ENCODE measurements at places on chromosomes 2 and 18. TPM values are rescaled to one million over a fixed set of nuclear protein-coding genes. Genes with fewer than 3 reads are reported as not detected.

DNA sequence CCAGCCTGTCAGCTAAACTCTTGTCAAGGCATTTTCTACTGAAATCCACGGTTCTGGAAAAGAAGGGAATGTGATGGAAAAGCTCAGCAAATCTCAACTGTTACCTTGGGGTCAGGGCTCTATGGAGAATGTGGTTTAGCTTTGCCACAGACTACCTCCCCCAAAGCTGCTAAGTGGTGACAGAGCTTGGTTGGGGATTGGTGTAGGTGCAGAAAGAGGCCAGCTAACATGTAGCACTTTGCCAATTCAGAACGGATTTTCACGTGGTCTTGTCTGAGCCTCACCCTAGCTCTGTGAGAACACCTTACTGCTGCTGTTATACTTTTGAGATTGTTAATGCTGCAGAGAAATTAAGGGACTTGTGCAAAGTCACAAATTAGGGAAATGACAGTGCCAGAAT is 331.1 kb downstream of the RND3 start:
- DNase-seq: no peak

DNA sequence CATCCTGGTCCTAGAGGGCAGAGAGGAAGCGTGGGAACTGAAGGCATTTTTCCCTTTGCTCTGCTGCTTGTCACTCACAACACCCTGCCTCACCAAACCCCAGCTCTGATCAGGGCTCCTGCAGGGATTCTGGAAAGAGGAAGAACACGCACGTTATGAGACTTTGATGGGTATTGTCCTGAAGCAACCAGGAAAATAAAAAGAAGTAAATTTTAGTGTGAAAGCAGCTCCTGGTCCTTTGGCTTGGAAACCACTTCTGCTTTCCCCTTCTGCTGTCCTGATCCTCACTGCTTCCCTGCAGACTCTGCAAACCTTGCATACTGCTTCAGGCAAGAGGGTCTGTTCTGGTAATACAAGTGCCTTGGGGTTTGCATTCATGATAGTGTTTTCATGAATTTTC is 164.1 kb downstream of the SLC8A1 start:
- no peak for DNase-seq

DNA sequence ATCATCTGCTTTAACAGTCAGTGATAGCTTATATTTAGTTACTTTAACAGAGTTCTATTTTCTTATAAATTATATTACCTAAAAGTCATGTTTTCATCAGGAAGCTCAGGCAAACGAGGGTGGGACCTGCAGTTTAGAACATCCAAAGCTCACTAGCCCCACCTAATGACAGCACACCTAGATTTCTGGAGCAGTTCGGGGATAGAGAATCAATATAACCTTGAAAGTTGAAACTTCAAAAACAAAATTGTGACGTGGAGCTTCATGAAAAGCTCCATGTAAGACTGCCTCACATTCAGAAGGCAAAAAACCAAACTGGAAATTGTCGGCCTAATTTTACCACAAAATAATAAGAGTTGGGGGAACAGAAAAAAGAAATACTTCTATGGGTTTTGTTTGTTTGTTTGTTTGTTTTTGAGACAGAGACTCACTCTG is 185.9 kb upstream of the CCDC150 start:
- peak; percentile 21 for DNase-seq

VIL1 gene
- 1.3 TPM for polyA plus RNA-seq

DNA sequence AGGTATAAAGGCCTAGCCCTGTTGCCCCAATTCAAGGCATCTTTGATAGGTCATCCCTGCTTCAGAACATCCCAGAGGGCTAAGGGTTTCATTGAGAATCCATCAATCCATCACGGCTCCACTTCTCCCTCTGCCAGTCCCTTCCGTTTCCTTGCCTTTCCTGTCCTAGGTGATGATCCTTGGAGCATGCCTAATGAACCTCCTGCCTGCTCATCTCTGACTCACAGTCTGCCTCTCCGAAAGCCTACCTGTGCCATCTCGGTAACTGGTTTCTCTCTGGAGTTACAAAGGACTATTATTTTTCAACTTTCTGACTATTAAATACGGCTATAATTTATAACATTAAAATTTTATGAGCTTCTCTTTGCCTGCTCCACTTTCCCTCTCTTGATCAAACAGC is 36.7 kb upstream of the OSBPL6 start:
- DNase-seq: no peak

CFAP65 gene
- 2.9 TPM for polyA plus RNA-seq

C2orf92 gene
- 27.0 TPM for polyA plus RNA-seq

All from left lung (tissue), 14 donors.